ENCODE measurements at places on chromosomes 5 and 9. TPM values are rescaled to one million over a fixed set of nuclear protein-coding genes. Genes with fewer than 3 reads are reported as not detected.

GARIN3 gene
- not detected for total RNA-seq

EEIG1 gene
- 5.0 TPM for total RNA-seq

ITK gene
- not detected for total RNA-seq

TMEM252 gene
- total RNA-seq: 1.5 TPM

CDX1 gene
- total RNA-seq: not detected

- H3K4me1 ChIP-seq: no peaks in the 10 kb centered on the region
- no peak for DNase-seq
- H3K27me3 ChIP-seq: no peaks in the 10 kb centered on the region
- no peak overlapping the region for H3K27ac ChIP-seq
- no peaks in the 10 kb centered on the region for H3K36me3 ChIP-seq
Measured at GRCh38 chr9:9395539-9395938, 1217.3 kb downstream of the PTPRD start.

DNA sequence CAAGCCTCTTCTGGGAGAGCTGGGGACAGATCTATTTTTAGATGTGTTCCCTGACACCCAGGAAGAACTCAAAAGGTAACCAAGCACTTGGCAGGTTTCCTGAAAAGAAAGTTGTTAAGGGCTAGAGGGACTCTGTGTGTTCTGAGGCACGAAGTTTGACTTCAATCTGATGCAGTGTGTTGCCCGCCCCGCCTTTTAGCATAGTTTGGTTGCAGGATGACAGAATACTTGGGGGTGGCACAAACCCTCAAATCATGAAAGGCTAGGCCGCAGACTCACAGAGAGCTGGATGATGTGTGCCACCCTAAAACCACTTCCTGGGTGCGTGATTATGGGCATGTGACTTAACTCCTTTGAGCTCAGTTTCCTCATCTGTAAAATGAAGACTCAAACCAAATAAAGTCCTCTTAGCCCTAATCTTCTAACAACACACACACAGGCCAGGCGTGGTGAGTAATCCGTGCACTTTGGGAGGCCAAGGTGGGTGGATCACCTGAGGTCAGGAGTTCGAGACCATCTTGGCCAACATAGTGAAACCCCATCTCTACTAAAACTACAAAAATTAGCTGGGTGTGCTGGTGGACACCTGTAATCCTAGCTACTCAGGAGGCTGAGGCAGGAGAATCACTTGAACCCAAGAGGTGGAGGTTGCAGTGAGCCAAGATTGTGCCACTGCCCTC is 12.8 kb upstream of the NDFIP1 start:
- H3K27ac ChIP-seq: no peak overlapping the region
- DNase-seq: no peak
- H3K4me3 ChIP-seq: no peak overlapping the region
- no peaks in the 10 kb centered on the region for H3K36me3 ChIP-seq
- H3K4me1 ChIP-seq: no peaks in the 10 kb centered on the region

- H3K36me3 ChIP-seq: no peaks in the 10 kb centered on the region
- H3K27me3 ChIP-seq: no peaks in the 10 kb centered on the region
- DNase-seq: no peak
- H3K27ac ChIP-seq: no peak overlapping the region
Measured at GRCh38 chr5:96091874-96092273, 130.2 kb upstream of the ELL2 start.

DNA sequence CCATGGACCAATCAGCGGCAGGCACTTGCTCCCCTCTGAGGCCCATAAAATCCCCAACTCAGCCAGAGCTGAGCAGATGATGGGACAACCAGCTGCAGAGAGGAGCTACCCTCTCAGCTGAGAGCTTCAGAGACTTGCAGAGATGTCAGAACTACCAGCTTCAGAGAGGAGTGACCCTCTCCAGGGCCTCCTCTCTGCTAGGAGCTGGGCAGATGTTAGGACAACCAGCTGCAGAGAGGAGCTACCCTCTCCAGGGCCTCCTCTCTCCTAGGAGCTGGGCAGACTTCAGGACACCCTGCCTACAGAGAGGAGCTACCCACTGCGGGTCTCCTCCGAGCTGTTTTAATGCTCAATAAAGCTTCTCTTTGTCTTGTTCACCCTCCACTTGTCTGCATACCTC is 3.0 kb upstream of the AUH start:
- H3K36me3 ChIP-seq: no peaks in the 10 kb centered on the region
- H3K4me3 ChIP-seq: no peak overlapping the region
- no peak overlapping the region for H3K27ac ChIP-seq
- peak; percentile 5 for DNase-seq

DNA sequence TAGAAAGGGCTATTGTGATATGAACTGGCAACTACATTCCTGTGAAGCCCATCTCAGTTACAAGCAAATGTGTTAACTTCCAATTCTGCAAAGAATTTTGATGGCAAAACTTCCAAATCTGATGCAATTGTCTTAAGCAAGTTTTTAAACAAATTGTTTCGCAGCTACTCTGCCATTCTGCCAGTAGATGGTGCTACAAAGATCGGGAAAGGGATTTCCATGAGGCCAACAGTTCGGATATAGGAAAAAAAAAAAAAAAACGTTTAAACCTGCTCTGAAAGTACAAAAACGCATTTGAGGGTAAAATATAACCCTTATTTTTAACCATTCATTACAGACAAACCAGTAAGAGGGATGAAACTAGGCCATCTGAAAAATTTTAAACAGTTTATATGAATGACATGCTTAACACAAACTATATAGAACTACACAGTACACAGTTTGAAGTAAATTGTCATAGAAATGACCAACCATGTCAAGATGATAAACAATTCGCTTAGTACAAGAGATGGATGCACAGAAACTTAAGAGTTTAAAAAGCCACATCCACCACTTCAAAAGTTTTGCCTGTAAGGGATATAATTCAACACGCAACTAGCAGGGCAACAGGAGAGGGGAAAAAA is 2.2 kb downstream of the HNRNPA0 start:
- no peak overlapping the region for H3K27ac ChIP-seq
- no peaks in the 10 kb centered on the region for H3K27me3 ChIP-seq
- H3K4me1 ChIP-seq: peaks cover 9% of the 10 kb centered on the region
- H3K4me3 ChIP-seq: peak overlapping the region; percentile 76

All from SJCRH30 (cell line).